Heart right ventricle (tissue), 16 donors: ENCODE measurements at places on chromosomes 7 and 10.

DNA sequence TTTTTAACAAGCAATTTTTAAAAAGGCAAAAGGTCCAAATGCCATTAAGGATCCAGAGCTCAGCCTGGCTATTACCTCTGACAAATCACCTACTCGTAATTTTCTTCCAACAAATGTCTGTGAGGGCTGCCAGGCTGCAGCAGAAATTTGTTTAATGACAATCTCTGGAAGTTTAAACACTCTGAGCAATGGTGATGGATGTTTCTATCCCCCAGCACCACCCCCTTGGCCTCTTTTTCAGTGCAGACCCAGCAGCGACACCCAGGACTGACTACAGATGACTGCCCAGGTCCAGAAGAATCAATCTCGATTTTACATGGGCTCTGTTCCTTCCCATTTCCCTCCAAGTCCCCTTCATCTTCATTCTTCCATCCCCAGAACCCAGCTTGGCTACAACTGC is 201.4 kb upstream of the AOAH start:
- DNase-seq = no peak

- DNase-seq = no peak
Observed at GRCh38 chr7:27576360-27576944, 86.2 kb downstream of the HIBADH start.

GRCh38 chr7:22220941-22221340 is 136.0 kb downstream of the RAPGEF5 start:
- DNase-seq = peak; percentile 31

GRCh38 chr10:121043124-121043849 is 192.1 kb downstream of the WDR11 start:
- no peak for DNase-seq

GRCh38 chr10:107611115-107611514 is 446.6 kb upstream of the SORCS1 start:
- no peak for DNase-seq

GRCh38 chr10:79532-80215 is 30.6 kb upstream of the TUBB8 start:
- DNase-seq = no peak

- no peak for DNase-seq
Observed at GRCh38 chr10:106863549-106863948, 301.0 kb downstream of the SORCS1 start.

- DNase-seq = no peak
Observed at GRCh38 chr10:36033808-36034207, 391.7 kb upstream of the FZD8 start.

DNA sequence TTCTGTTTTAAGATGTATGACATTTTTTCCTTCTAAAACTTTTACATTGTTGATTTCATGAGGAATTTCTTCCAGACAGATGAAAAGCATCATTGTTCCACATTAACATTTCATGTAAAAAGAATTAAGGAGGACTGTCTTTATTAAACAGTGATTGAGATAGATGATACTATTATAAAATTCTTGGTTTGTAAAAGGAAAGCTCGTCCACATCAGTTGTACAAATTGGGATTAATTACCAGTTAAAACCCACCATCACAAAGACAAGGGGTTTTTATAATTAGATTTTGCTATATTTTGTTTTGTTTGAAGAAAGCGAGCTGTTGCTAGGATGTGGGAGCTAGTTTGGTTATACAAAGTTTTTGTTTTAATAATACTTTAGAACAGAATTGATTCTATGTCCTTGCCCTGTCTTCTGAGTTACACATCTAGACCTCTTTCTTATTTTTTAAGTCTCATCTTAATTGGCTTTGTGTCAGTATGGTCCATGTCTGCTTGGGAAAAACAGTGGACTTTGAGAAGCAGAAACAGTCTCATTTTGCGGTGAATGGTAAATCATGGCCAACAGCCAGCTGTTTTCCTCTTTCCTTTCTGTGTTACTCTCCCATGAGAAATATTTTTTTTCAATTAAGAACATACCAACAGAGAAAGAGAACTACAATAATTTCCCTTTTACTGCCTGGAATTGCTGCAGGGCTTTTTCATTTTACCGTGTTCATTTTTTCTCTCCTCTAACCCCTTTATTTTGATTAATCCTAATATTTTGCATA is 3.2 kb downstream of the TES start:
- DNase-seq = no peak

GRCh38 chr7:149704507-149704906 is 68.9 kb downstream of the ZNF467 start:
- DNase-seq = no peak

GRCh38 chr10:3270577-3271316 is 98.2 kb upstream of the PITRM1 start:
- DNase-seq = no peak

DNA sequence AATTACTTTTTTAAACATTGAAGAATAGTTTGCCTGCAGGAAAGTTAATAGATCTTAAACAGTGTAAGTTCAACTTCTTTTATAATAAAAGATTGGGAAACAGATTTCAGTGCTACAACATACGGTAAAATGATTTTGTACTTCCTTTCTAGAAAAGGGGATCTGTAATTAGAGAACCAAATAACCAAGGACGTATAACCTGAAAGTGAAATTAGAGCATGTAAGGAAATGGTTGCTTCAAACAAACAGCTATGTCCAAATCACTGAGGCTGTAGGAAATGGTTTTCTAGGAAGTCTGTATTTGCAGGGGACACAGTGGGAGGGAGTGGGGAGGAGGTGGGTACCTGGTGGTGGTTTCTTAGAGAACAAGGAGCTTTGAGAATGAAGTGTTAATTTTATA is 57.9 kb upstream of the EXOC6 start:
- no peak for DNase-seq
